ENCODE measurements at places on chromosomes 16 and 17.

GRCh38 chr16:80253741-80254140 is 287.1 kb upstream of the DYNLRB2 start:
- no peak for DNase-seq

- DNase-seq: no peak
Observed at GRCh38 chr16:84421081-84421937, 53.0 kb downstream of the ATP2C2 start.

DNA sequence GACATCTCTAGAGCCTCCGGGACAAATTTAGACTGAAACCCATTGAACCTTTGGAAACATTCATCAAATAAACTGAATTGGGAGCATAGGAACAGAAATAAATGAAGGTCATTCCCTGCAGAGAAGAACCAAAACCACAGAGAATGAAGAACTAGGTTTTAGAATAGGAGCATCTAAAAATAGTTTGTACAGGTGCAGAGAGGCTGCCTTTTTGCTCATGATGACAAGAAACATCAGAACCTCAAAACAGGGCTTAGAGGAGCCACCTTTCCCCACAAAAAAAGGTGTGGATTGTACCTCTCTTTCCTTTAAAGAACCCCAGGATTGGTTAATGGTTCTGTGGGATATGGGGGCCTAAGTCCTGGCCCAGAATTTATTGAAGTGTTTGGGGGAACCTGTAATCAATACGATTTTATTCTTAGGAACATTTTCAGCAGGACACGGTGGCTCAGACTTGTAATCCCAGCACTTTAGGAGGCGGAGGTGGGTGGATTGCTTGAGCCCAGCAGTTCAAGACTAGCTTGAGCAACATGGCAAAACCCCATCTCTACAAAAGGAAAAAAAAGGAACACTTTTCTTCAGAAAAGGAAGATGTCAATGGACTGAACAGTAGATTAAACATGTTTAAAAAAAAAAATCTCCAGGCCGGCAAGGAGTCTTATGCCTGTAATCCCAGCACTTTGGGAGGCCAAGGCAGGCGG is 37.7 kb upstream of the SLC47A1 start:
- no peak for DNase-seq

GRCh38 chr16:67429799-67430503 is 970 bp upstream of the HSD11B2 start:
- no peak for DNase-seq

- DNase-seq: peak; percentile 35
Observed at GRCh38 chr16:77675464-77676324, 46.6 kb upstream of the NUDT7 start.

DNA sequence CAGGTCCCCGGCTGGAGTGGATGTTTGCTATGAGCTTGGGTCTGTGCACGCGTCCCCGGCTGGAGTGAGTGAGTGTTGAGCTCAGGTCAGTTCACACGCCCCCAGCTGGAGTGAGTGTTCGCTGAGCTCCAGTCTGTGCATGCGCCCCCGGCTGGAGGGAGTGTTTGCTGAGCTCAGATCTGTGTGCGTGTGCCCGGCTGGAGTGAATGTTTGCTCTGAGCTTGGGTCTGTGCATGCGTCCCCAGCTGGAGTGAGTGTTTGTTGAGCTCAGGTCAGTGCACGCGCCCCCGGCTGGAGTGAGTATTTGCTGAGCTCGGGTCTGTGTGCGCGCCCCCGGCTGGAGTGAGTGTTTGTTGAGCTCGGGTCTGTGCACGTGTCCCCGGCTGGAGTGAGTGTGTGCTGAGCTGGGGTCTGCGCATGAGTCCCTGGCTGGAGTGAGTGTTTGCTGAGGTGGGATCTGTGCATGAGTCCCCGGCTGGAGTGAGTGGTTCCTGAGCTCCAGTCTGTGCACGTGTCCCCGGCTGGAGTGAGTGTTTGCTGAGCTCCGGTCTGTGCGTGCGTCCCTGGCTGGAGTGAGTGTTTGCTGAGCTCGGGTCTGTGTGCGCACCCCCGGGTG is 284.2 kb downstream of the SNX29 start:
- DNase-seq: no peak

DNA sequence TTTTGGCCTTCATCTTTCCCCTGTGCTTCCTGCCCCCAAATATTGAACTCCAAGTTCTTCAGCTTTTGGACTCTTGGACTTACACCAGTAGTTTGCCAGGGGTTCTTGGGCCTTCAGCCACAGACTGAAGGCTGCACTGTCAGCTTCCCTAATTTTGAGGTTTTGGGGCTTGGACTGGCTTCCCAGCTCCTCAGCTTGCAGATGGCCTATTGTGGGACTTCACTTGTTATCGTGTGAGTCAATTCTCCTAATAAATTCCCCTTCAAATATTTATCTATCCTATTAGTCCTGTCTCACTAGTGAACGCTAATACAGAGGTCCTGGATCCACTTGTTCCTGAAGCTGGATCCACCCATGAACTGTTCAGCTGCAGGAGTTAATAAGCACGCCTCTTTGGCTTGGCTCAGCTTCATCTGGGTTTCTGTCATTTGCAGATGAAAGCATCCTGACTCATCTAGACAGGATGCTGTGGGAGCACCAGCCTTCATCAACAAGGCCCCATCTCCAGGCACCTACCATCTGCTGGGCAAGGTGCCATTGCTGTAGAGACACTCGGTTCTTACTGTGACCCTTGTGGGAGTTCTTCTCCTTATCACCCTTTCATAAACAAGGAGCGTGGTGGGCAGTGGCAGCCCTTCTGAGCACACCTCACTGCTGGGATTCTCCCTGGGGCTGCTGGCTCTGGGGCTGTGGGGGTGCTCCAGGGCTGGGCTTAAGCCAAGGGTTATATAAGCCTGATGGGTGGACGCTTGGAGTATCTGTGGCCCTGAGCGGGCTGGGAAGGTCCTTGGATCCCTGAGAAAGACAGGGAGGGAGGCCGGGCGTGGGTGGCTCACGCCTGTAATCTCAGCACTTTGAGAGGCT is 23.1 kb downstream of the LAT start:
- DNase-seq: no peak
